Colonic mucosa (tissue), 4 donors: ENCODE measurements at places on chromosomes 16 and 17.

DNA sequence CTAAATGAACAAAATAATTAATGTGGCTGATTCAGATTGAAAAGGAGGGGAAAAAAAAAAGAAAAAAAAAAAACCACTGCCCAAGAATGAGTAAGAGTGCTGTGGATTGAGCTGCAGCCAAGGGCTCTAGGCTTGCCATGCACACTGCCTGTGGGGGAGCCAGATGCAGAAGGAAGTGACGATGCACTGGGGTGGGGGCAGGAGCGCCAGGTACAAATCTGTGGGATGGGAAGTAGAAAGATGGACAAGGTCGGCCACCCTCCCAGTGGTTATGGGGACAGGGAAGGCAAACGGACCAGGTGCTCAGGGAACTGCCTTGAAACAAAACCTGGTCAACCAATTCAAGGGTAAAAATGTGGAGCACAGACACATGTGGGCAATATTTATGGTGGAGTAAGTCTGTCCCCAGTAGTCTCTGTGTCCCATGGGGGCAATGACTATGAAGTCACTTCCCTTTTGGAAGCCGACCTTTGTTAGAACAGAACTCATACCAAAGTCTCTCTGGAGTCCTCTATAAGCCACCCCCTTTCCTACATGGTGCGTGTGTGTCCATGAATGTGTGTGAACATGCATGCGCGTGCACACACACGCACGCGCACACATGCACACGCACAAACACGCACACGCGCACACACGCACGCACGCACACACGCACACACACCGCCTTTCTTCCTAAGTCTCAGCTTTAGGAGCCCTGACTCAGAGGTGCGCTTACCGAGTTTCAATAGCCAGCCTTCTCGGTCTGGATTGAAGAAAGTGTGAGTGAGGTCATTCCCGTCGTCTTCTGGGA is 84.3 kb downstream of the CYTH1 start:
- no peak for DNase-seq

DNA sequence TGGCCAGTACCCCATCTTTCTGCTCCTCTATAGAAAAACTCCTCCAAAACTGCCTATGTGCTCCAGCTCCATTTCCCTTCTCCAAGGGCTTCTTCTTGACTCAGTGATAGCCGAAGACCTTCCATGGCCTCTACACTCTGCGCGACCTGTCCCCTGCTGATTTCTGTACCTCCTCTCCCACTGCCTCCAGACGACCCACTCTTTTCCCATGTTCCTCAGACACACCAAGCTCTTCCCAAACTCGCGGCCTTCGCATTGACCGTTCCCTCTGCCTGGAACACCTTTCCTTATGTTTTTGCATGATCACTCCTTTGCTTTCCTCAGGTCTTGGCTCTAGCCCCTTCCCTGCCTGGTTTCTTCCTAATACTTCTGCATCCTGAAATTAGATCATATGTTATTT is 255.6 kb upstream of the SDK2 start:
- no peak for DNase-seq

GRCh38 chr17:58535431-58535830 is 21.0 kb upstream of the MTMR4 start:
- DNase-seq, result no peak

GRCh38 chr16:70255574-70255973 is 3.8 kb upstream of the EXOSC6 start:
- DNase-seq, result no peak

GRCh38 chr17:72046178-72046577 is 74.6 kb upstream of the SOX9 start:
- DNase-seq, result no peak

DNA sequence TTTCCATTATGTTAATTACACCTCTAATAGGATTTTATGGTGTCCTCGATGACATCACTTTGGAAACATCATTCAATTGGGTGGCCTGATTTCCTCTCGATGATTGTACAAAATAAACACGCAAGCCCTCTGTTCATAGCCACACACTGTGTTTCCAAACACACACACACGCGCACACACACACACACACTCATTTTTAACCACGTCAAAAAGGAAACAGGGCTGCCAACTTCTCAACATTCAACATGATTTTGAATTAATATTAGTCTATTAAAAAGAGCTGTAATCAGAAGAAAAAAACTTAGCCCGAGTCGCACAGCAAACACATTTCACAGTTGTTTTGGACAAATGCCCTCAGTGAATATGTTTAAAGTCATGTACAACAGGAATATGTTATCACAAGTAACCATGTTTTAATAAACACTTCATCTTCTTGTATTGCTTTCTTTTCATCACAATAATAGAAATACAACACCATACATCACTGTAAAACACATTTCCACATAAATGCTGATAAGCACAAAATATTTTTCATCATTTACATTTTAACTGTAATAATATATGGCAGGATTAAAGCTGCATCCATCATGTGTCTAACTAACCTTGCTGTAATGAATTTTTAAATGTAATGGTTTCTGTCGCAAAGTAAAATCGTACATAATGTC is 219.1 kb upstream of the IRX3 start:
- DNase-seq, result no peak

DNA sequence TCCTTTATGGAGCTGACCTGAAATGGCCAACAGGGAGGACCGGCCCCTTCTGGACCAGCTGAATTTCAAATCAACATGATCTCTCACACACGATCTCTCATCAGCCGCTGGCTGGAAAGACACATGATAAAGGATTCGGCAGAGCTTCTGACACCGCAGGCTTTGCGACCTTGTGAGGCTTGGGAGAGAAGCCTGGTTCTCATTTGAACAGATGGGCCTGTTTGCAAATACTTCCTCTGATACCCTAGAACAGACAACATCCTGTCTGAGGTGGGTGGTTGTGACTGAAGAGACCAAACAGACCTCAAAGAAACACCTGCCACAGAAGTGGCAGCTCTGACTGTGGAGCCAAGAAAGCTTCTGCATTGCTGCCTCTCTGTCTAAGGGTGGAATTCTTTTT is 77.9 kb upstream of the SDK2 start:
- DNase-seq, result no peak
